Chondrocyte (in vitro differentiated cells): ENCODE measurements at places on chromosomes 6 and 20. TPM values are rescaled to one million over a fixed set of nuclear protein-coding genes. Genes with fewer than 3 reads are reported as not detected.

PRICKLE4 gene
- total RNA-seq, result 3.1 to 5.9 TPM (median 3.6 TPM) in 3 replicates

ME1 gene
- total RNA-seq, result 64.6 to 88.7 TPM (median 83.6 TPM) in 3 replicates

CAGE1 gene
- total RNA-seq, result not detected in 3 replicates

DPPA5 gene
- not detected in 3 replicates for total RNA-seq

BPIFA1 gene
- total RNA-seq, result not detected in 3 replicates

GRCh38 chr6:105757512-105758200 is 328.5 kb upstream of the PRDM1 start:
- H3K27me3 ChIP-seq, result peaks cover 12% of the 10 kb centered on the region
- H3K4me1 ChIP-seq, result peaks cover 4% of the 10 kb centered on the region
- no peak overlapping the region for H3K27ac ChIP-seq
- no peaks in the 10 kb centered on the region for H3K36me3 ChIP-seq

ID4 gene
- 79.9 to 139 TPM (median 136 TPM) in 3 replicates for total RNA-seq

GRM1 gene
- total RNA-seq, result not detected in 3 replicates

SLC4A11 gene
- total RNA-seq, result 4.2 to 4.9 TPM (median 4.3 TPM) in 3 replicates
